ENCODE measurements at places on chromosomes 11 and 22.

DNA sequence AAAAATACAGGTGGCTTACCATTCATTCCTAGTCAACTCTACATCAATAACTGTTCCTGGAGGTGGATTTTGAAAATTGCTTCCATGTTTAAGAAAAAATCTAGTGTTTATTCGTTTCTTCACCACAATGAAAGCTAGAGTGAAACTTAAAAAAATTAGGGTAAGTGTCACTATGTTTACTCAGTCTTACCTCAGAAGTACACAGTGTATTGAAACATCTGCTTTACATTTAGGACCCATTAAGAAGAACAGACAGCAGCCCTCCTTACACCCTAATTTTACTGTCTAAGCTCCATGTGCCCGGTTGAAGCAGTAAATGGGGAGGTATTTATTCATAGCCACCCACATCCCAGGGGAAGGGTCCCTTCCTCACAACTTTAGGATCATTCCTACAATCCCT, 51.4 kb downstream of the PIWIL3 start:
- DNase-seq, result no peak

DNA sequence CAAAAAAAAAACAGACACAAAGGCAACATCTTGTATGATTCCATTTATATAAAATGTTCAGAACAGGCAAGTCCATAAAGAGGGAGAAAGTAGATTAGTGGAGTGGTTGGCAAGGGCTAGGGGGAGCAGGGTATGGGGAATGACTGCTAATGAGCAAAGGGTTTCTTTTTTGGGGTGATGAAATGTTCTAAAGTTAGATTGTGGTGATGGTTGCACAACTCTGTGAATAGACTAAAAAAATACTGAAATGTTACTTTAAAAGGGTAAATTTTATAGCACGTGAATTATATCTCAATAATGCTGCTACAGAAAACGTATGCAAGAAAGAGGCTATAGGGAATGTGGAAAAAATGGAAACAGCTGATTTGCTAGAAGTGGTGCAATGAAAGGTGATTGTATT, 155.1 kb downstream of the TENM4 start:
- DNase-seq, result no peak

DNA sequence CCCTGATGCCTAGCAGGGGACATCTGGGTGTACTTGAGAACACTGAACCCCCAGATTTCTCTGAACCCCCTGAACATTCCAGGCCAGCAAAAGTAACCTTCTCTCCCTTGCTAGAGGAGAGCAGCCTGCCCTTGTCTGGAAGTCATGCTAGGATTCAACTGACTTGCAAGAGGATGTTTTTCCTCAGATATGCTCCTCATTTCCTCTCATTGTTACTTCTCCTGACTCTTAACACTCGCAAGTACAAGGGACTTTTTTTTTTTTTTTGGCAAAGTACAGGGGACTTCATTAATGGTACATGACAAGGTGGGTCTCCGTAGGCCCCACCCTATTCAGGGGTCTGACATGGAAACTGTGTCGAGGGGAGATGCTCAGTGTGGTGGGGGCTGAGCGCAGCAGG, 6.3 kb upstream of the MCHR1 start:
- DNase-seq, result no peak

DNA sequence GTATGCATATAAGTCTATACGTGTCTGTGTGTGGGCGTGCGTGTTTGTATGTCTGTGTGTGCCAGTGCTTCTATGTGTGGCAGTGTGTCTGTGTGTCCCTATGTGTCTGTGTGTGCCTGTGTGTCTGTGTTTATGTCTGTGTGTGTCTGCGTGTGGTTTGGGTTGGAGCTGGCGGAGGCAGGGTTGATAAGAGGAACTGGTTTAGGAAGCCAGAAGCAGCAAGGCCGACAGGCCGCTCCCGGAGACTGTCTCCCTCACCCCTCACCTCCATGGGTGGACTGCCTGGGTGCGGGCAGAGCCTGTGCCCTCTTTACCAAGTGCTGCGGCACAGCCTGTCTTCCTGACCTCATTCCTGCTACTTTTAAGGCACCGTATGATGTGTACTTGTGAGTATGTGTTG, 327.1 kb upstream of the B3GAT1 start:
- no peak for DNase-seq

- DNase-seq, result no peak
Observed at GRCh38 chr11:3906166-3906565, 50.7 kb downstream of the STIM1 start.

DNA sequence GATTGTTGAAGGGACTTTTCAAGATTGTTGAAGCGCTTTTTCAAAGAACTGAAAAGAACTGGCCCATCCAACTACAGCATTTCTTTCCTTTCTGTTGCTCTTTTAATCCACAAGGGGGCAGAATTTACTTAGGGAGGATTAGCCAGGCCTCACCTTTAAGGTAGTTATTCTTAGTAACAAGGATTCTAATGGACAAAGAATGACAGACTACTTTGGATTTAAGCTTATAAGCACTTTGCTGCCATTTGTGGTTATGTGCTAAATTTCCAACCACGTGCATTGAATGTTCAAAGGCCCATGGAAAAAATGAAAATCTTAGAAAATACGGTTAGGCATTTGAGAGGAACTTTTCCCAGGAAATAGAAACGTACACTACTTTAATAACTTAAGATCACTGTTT, 49.5 kb upstream of the HSPA8 start:
- peak; percentile 37 for DNase-seq
